ENCODE measurements at places on chromosomes 12 and 14.
A peak's percentile ranks its signal among the peaks of the same experiment; 100 is the strongest.

GRCh38 chr14:68232300-68233055 is 412.9 kb downstream of the RAD51B start:
- no peak for DNase-seq

DNA sequence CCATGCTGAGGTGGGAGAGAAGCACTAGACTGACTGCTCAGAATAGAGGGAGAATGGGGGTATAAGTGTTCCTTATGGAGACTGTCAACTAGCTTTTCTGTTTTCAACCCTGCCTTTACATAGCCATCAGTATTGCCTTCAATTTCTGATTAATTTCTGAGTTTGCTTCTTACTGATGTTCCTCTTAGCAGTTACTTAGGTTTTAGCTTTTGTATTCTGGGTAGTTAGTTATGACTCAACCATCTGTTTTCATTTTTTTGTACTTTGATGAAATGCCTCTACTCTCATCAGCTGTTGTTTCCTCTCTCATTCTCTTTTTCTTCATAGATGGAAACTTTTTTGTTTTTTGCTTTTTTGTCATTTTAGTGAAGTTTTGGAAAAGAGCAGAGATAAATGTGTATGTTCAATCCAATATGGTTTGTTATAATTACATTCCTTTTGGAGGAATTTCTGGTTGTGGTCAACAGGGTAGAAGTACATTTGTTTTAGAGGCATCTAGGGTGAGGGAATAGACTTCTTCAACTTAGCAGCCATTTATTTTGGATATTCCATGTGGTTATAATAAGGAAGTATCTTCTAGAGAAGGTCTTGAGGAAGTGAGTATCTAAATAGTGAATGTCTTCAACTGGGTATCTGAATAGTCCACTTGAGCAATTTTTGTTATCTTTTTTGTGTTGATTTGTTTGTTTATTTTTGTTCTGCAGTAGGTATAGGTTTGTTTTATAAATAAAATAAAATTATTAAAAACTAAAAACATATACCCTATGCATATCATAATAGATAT is 29.6 kb downstream of the PMCH start:
- DNase-seq = no peak

GRCh38 chr14:65846196-65846868 is 433.8 kb downstream of the FUT8 start:
- DNase-seq = no peak

- no peak for DNase-seq
These were observed 217.4 kb upstream of the PWP1 start for GRCh38 chr12:107468182-107468581.

- DNase-seq = no peak
These were observed 180.8 kb downstream of the ADCK1 start for GRCh38 chr14:77980475-77981321.

DNA sequence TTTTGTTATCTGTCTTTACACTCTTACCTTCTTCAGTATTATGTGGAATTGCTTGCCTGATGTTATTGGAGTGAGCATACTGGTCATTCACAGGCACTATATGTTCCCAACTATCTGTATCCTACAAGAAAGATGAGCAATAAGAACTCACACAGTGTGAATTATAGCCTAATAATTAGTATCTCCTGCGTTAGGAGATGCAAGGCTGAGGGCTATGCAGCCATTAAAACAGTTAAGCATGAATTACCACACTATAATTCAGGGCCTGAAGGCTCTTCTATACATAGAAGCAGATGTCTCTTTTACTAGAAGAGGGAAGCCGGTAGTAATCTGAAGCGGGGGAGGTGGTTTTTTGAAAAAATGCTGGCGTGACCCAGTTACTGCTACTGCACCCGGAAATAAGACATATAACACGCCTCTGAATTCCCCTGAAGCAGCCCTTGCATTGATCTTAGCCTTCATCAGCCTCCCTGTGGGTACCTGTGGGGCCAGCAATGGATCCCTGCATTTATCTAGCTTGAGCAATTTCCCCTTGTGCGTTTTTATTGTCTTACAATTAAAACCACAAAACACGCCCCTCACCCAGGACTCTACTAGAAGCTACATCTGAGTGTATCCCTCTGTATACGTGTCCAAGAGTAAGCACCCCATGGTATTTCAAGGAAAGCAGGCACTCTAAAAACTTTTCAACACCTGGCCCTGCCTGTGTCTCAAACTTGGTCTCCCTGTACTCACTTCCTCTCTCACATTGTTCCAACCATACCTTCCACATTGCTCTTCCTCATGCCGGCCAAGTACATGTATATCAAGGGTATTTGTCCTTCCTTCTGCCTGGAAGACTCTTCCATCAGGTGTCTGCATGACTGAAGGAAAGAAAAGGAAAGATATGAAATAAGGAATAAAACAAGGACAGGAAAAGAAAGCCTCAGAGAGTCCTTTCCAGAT is 210.9 kb upstream of the ARID2 start:
- DNase-seq = peak; percentile 5

DNA sequence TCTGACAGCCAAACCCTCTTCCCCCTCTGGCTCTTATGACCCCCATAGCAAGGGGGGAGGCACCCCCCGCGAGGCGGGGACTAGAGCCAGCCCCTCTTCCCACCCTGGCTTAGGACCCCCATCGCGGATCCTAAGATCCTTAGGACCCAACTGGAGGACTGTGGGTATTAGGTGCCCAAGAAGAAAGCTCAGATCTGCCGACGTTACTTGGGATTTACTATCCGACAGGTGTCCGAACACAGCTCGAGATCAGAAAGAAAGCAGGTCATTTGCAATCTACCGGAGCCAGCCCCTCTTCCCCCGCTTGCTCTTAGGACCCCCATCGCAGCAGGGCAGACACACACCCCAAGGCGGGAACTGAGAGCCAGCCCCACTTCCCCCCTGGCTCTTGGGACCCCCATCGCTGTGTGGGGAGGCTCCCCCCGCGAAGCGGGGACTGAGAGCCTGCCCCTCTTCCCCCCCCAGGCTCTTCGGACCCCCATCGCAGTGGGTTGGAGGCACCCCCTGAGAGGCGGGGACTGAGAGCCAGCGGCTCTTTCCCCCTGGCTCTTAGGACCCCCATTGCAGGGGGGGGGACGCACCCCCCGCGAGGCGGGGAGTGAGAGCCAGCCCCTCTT is 46.8 kb downstream of the DDX11 start:
- DNase-seq = no peak

GRCh38 chr14:61520576-61520975 is 174.7 kb upstream of the HIF1A start:
- DNase-seq = no peak

DNA sequence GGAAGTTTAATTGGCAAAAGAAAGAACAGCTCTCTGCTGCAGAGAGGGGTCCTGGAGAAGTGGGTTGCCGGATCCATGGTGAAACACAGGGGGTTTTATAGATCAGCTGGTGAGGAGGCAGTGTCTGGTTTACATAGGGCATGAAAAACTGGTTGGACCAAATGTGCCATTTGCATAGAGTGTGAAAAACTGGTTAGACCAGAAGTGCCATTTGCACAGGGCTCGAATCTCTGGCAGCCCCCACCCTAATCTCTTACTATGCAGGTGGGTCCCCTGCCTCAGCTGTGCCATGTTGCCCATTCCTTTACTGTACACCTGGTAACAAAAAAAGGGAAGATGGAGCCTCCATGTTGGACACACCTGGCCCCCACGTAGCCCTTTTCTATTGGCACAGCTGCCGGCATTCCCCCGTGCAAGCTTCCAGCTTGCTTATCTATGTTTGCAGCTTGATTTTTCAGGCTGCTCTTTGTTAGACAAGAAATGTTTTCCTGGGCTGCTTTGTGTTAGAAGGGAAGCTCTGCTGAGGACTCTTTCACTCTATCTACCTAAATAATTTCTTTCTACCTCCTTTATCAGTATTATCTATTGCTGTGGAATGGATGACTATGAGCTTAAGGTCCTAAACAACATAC is 61.1 kb upstream of the TMEM132D start:
- no peak for DNase-seq

DNA sequence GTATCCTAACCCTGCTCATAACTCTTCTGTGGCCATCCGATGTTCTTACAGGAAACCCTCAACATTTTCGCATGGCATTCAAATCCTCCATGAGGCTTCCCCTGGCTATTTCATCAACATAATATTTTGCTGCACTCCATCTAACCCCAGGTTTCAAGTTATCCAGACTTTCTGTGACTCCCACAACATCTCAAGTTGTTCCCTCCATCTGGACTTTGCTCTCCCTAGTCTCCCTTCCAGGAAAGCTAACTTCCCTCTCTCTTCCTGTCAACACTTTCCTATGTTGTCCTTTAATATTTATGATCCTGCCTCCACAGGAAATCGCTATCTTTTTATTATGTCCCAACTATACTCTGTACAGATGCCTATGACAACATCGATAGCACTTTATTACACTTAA is 146.1 kb downstream of the METTL25 start:
- DNase-seq = no peak

DNA sequence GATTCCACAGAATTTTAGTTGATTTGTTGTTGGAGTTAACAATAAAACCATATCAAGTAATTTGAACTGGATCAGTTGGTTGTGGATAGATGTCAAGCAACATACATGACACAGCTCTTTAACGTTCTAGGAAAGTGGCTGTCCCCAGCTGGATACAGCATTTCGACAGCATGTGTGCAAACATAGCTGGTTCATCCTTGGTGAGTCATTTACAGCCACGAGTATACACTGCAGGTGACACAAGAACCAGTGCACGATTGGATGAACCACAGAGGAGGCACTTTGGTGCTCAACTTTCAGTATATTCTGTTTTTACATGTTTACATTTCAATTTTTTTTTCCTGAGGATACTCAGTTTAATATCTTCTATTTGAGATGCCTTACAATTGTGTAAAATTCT is 242.4 kb downstream of the TMEM117 start:
- DNase-seq = no peak

Measured in germinal center (tissue), 1 donor.